Hippocampal formation (tissue), 2 donors: ENCODE measurements at places on chromosomes 12 and 14.

DNA sequence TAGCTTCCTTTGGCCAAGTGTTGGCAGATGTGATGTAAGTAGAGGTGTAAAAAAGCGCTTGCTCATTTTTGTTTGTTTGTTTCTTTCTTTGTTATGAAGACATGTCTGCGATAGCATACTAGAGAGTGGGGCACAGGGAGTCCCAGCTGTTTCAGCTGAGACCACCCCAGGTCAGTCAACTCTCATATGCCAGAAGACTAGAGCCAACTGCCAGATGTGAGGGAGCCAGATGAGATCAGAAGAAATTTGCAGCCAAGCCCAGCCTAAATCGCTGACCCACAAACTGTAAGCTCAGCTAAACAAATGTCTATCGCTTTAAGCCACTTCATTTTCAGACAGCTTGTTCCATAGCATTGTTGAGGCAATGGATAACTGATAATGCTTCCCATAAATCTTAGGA, 397.1 kb downstream of the APAF1 start:
- DNase-seq, result no peak

DNA sequence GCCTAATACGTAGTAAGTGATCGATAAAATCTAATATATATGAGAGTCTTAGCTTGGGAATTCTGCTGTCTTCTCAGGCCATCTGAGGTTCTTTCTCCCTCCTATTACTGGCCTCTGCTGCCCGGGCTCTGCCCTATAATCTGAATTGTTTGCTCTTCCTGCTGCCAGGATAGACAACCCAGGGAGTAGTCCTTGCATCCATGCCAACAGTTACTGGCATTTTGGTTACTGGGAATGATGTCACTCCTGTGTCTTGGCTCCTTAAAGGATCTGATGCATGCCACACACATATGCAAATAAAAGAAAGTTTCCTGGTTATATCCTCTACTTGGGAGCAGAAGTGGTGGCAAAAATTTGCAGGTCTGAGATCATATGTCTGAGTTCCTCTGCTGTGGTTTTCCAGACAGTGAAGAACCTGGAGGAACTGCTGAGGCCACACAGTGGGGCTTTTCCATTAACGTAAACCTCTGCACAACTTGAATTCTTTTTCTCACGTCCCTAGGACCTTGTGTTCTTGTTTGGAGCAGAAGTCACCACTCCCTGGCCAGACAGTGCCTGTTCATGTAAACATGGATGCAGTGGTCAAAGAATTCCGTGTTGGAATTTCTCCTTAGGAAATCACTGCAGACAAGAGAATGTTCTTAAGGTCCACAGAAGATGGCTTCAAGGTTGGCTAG, 320.6 kb upstream of the TBX3 start:
- DNase-seq, result no peak

DNA sequence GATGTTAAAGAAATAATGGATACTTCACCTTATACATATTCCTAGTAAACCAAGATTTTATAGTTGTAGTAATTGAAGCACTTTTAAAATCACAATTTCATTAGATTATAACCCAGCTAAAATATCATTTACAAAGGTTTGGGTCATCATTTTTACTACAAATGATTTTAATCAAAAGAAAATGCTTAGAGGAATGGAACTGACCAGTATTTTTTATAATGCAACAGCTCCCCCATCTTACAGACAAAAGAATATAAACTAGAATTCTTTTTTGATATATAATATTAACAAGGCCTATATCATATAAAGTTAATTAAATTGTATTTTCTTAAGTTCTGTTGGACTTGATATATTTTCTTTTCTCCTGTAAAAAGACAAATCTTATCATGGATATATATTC, 20.4 kb upstream of the LRFN5 start:
- no peak for DNase-seq

- peak; percentile 4 for DNase-seq
These were observed 25.5 kb upstream of the FBXO34 start for GRCh38 chr14:55245657-55246268.
